ENCODE measurements at places on chromosomes 7 and 10.

DNA sequence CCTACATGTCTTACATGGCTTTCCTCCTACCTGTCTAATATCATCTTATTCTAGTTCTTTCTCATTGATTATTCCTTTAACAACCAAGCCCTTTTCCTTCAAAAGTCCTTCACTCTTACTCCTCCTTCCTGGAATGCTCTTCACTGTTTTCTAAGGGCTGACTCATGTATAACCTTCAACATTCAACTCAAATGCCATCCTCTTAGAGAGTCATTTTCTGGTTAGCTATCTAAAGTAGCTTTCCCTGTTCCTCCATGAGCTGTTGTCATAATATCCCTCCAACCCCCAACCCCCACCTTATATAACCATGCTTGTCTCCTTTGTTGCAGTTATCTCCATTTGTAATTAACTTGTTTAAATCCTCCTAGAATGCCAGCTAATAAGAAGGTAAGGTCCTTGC, 286.8 kb downstream of the ADK start:
- DNase-seq = no peak

GRCh38 chr10:387909-388660, 252.8 kb downstream of the ZMYND11 start:
- DNase-seq = no peak

DNA sequence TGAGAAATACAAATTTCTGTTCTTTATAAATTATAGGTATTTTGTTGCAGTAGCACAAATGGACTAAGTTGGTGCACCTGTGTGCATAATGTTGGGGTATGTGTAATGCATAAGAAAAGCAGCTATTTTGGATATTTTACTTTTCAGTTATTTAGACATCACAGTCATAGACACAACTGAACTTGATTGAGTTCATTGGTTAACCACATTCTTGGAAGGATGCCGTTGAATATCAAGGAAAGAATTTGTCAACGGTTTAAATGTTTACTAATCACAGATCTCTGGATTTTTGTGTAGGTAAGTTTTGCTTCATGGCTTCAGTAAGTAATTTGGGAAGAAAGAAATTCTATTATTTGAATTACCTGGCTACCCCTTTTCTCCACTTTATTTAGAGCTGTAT, 4.1 kb downstream of the OTUD1 start:
- no peak for DNase-seq

DNA sequence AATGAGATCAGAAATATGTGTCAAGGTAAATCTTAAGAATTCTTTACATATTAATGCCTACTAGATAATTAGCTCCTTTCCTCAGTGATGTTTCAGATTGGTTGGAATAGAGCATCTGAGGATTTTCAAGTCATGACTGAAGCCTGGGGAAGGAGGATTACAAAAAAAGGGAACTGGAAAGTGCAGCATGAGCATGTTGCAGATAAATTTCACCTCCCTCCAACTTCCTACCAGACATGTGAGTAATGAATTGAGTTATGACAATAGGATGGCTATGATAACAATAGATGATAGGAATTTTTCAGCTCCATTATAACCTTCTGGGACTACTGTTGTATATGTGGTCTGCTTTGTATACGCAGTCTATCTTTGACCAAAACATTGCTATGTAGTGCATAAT, 104.2 kb upstream of the RAB18 start:
- DNase-seq = no peak

DNA sequence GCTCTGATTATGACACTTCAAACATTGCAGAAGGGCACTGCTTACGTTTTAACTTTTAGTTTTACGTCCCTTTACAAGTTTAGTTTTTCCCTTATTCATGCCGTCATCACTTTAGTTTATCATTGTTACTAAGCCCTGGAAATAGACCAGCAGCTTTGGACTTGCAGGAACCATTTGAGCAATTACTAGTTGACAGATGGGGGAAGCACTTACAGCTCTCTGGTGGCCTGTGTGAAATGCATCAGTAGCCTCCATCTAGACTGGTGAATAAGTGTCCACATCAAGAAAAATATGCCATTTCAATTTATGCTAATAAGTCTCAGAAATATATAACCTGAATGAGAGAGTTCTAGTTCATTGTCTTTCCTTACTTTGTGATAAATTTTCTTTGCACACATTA, 194.9 kb upstream of the GRM3 start:
- DNase-seq = no peak

- DNase-seq = no peak
Observed at GRCh38 chr10:70518695-70519094, 40.1 kb downstream of the PALD1 start.

GRCh38 chr7:117816727-117817126, 56.5 kb downstream of the CTTNBP2 start:
- DNase-seq = no peak

GRCh38 chr10:101618871-101619270, 30.8 kb downstream of the DPCD start:
- no peak for DNase-seq

- no peak for DNase-seq
Observed at GRCh38 chr10:119398996-119399395, 143.5 kb downstream of the RGS10 start.

DNA sequence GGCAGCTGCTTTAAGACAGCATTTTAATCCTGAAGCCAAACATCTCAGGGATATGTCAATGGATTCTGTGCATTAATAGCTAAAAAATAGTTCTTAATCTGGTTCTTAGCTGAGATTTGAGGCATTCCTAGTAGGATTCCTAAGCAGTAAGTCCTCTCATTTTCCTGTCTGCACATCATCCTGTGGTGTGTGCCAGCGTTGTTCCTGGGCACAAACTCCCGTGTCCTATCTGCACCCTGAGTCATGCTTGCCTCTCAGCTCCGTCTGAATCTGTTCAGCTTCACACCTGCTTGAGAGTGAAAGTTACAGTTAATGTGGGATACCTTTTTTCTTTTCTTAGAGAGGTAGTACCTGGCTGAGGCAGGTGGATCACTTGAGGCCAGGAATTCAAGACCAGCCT, 19.5 kb downstream of the BAG3 start:
- DNase-seq = no peak

DNA sequence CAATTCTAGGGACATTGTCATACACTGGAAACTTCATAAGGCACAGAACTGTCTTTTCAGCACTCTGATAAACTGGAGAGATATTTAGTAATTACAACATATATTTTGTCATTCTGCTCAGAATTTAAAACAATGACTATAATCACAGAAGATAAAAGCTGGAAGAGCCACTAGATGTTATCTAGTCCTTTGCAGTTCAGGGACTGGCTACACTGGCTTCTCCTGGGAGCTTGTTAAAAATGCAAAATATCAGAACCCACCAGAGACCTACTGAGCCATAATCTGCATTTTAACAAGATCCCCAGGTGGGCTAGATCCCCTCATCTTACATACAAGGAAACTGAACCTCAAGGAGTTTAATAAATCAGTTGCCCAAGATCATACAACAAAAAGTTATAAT, 32.3 kb downstream of the IDE start:
- DNase-seq = no peak

DNA sequence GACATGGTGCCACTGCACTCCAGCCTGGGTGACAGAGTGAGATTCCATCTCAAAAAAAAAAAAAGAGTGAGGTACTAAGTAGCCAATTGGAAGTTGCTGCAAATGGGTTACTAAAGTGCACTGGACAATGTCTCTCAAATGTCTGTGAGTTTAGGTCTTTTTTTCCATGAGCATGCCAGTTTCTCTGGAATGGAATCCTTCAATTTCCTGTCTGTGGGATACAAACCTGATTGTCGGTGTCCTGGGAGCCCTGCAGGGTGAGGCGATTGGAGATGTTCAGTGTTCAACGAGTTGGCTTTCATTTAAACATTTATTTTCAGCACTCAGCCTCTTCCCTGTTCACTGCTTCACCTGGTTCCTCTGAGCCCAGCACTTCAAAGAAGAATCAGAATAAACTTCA, 5.3 kb upstream of the CALD1 start:
- DNase-seq = no peak

DNA sequence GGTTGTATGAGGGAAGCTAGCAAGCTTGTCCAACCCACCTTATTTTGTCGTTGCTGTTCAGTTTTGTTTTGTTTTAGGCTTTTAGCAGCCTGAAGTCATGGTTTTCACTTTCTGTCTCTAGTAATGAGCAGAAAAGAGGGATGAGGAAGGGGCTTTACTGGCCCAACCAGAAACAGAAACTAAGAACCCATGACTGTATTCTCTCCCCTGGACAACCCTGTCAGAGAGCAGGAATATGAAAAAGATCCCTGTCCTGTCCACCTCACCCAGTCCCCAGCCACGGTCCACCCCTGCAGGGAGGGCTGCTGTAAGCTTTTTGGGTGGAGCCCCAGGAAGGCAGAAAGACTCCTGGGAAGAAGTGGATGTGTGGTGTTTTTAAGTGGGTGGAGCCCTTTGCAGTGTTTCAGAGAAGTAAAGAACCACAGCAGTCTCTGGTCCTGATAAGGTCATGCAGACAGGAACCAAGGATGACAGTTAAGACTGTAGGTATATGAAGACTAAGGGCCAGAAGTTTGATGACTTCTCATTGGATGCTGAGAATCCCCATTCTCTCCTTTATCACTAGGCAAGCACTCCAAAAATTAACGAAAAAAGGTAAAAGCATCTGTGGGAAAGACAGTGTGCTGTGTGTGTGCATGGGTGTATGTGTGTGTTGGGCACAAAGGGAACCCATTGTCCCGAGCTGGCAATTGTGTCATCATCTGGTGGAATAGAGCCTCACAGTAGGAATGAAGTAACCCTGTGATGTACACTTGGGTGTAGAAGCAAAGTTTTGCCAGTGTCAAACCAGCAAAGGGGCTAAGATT, 13.8 kb downstream of the MRPL32 start:
- no peak for DNase-seq

DNA sequence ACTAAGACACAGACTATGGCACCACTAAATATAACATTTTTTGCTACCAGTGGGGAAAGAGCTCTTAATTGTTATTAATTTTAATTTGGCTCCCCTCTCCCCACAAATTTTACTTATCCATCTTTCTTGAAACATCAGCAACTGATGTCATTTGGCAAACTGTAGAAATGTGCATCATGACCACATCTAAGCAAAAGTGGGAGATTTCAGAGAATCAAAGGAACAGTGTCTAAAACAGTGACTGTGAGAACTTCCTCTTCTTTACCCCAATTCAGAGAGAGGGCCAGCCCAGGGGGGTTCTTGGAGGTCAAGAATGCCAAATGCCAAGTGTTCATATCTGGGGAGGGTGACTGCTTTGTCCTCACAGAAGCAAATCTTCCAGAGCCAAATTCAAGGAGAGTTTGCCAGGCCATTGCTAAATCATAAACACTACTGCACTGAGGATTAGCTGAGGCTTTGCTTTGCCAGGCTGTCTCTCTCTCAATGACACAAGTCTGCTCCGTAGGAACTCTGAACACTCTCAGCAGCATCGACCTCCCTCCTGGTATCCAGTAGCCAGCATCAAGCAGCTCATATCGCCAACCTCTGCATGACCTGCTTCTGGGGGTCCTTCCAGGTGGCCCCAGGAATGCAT, 65.6 kb downstream of the ITIH5 start:
- DNase-seq = no peak

DNA sequence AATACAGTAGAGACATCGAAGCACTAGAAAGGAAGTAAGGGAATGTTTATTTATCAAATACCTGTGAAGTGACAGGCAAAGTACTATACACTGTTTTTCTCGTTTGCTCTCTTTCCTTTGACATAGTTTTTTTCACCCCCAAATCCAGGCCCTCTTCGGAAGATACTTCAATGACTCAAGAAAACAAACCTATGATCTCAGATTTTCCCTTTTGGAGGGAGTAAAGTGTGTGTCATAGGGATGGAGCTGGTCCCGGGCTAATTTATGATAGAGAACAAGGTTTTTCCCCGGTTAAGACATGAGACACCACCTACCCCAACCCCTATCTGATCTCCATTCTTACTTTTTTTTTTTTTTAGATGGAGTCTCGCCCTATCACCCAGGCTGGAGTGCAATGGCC, 61.7 kb downstream of the MAP3K8 start:
- no peak for DNase-seq

DNA sequence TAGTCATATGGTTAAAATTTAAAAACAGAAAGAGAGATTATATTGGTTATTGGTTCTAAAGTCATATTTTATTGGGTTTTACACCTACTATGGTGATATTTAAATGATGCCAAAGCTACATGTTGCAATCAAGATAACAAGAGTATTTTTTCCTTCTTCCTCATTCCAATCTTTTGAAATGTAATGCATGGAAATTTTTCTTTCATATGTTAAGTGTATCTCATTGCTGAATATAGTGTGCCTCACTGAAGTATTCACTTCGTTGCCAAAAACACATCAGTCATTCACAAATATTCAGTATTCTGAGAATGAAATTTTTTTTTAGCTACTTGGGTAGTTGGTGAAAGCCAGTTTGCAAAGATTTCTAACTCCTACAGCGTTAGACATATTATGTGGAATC, 19.5 kb downstream of the HDAC9 start:
- no peak for DNase-seq

- DNase-seq = no peak
Observed at GRCh38 chr7:26930201-26930600, 65.8 kb upstream of the SKAP2 start.

GRCh38 chr10:124022066-124022465, 71.3 kb downstream of the CHST15 start:
- no peak for DNase-seq

DNA sequence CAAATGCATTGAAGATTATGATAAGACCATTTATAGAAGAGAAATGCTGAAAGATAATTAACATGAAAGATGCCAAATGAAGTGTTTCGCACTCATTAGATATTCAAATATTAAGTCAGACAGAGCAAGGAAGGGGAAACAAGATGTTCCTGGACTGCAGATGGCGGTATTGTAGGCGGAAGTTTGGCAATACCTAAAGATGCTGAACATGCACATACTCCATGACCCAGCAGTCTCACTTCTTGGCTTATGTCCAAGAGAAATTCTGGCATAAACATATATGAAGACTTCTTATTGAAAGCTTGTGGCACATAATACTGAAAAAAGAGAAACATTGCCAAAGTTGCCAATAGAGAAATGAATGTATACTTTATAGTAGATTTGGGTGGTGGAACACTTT, 325.4 kb upstream of the SEMA3C start:
- DNase-seq = no peak

- no peak for DNase-seq
Observed at GRCh38 chr10:68047122-68047521, 28.0 kb downstream of the HERC4 start.

DNA sequence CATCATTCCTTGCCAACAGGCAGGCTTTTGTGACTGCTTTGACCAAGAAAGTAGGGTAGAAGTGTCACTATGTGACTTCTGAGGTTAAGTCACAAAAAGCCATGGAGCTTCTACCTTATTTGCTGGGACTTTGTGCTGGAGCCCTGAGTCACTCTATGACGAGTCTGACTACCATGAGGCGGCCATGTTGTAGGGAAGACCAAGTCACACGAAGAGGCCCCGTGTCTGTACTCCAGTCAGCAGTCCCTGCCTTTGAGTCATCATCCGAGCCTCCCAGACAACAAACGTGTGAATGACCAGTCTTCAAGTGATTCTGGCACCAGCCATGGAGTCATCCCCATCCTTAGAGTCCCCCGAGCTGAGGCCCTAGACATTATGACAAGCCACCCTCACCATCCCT, 3.5 kb upstream of the MYL10 start:
- DNase-seq = no peak

- no peak for DNase-seq
Observed at GRCh38 chr10:117570880-117571279, 28.3 kb downstream of the EMX2 start.
